ENCODE measurements at places on chromosomes 4 and X. TPM values are rescaled to one million over a fixed set of nuclear protein-coding genes. Genes with fewer than 3 reads are reported as not detected.

DNA sequence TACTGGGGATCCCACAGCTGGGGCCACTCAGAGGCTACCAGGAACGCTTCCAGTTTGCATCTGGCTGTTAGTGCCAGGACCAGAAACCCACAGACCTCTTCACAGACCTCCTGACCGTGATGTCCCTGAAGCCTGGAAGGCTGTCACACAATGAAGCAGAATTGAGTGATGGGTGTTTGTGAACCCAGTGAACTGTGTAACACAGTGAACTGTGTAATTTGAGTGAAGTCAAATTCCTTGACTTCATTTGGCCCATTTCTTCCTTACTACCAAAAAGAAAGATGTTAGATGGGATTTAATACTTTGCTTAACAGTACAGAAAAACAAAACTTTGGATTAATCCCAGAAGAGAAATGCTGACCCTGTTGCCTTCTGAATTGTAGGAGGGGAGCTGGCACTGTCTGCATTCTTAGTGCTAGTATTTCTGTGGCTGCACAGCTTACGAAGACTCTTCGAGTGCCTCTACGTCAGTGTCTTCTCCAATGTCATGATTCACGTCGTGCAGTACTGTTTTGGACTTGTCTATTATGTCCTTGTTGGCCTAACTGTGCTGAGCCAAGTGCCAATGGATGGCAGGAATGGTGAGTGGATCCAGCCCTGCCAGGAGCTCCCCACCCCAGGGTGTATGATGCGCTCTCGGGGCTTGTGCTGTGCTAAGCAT lies 17.8 kb downstream of the SRD5A3 start:
- DNase-seq = no peak

DNA sequence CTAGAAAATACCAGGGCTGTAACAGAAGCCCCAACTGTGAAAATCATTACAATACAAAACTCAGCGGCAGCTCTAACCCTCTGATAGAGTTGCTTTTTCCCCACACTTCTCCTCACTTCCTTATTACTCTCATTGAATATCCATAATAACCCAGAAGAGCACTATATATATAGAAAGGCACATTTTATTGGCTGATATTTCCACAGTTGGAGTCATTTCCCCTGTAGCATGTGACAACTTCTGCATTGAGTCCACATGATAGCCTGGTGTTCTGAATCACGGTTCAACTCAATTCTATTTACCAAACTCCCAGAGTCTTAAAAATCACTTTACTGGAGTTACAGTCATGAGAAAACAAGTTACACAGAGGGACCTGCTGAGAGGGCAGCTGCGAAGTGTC lies 46.6 kb upstream of the NWD2 start:
- DNase-seq = no peak

GRCh38 chr4:163344147-163345125 lies 744 bp downstream of the NPY5R start:
- no peak for DNase-seq

GRCh38 chrX:49910344-49910743 lies 12.1 kb upstream of the CLCN5 start:
- no peak for DNase-seq

The ZNF157 gene
- polyA plus RNA-seq = 0.61 TPM

Measured in naive thymus-derived CD8-positive, alpha-beta T cell (primary cell).